ENCODE measurements at places on chromosomes 3 and 15.

DNA sequence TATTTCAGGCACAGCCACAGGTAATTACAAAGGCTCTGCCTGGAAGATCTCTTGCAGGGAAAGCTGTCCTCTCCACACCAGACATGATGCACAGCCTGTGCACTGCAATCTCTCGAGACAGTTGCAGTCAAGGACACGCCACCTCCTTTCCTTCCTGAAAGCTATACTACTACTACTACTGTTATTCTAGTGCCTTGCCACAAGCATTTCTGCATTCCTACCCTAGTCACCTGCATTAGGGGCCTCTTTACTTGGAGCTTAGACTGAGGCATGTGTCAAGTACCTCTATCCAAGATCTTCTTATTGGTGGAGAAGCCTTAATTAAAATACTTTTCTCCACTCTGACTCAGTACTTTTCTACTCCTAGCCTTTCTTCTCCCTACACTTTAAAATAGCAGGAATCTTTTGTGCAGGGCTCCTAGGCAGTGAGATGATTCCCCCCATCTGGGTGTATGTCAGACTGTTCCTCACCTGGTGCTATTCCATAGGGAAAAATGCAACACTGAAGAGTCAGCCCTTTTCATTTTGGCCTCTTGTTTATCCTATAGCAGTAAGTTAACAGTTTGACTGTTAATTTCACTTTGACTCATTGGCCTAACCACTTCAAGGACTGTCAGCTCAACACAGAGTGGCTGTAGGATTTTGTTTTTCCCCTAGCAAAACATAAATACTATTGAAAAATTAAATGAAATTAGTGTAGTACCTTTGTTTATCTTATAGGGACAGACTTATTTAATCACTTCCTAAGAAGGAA lies 78.9 kb downstream of the ESYT3 start:
- DNase-seq: no peak

GRCh38 chr3:191440532-191440931 lies 20.4 kb upstream of the PYDC2 start:
- DNase-seq: no peak

GRCh38 chr15:67544475-67544874 lies 2.0 kb downstream of the MAP2K5 start:
- no peak for DNase-seq

DNA sequence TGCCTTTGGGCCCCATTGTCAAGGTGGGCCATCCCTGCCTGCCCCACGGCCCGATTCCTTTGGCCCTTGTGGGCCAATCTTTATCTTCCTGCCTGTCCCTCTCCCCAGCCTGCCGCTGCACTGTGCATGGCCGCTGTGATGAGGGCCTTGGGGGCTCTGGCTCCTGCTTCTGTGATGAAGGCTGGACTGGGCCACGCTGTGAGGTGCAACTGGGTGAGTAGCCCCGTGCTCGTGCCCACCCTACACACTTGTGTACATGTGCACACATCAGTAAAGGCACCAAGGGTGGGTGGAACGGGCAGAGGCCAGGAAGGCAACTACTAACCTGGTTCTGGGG lies 12.2 kb downstream of the NT5DC2 start:
- no peak for DNase-seq

GRCh38 chr3:150577855-150578254 lies 25.3 kb upstream of the SELENOT start:
- no peak for DNase-seq

DNA sequence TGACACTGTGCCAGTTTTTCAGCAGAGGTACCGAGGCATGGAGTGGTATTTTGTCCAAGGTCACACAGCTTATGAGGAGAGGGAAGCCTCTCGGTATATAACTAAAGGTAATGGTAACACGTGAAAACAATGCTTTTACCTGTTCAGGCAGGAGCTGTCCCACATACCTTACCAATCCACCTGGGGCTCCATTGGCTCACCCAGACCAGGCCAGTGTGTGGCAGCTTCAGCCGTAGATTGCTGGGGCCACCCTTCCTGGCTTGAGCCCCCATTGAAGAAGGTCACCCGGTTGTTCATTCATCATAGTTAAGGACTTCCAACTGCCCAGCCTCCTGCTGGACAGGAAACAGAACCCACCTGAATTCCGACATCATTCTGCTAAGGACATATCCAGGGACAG lies 9.2 kb upstream of the RPP14 start:
- DNase-seq: no peak
